ENCODE measurements at places on chromosomes 12 and 14.

GRCh38 chr12:131454418-131455217 lies 256.3 kb upstream of the SFSWAP start:
- no peak overlapping the region for H3K4me3 ChIP-seq
- H3K36me3 ChIP-seq: no peaks in the 10 kb centered on the region
- peaks cover 11% of the 10 kb centered on the region for H3K27me3 ChIP-seq
- H3K4me1 ChIP-seq: no peaks in the 10 kb centered on the region

GRCh38 chr12:49933796-49934195 lies 16.7 kb upstream of the AQP2 start:
- DNase-seq: no peak
- H3K27ac ChIP-seq: no peak overlapping the region

GRCh38 chr12:120760349-120761254 lies 35.0 kb downstream of the ACADS start:
- H3K27ac ChIP-seq: peak overlapping the region; percentile 87
- no peak overlapping the region for H3K4me3 ChIP-seq
- no peaks in the 10 kb centered on the region for H3K36me3 ChIP-seq

- H3K4me1 ChIP-seq: no peaks in the 10 kb centered on the region
- H3K4me3 ChIP-seq: no peak overlapping the region
- no peaks in the 10 kb centered on the region for H3K36me3 ChIP-seq
- H3K27me3 ChIP-seq: no peaks in the 10 kb centered on the region
These were observed 281.1 kb downstream of the AACS start for GRCh38 chr12:125346362-125346761.

GRCh38 chr12:43287706-43288383 lies 264.2 kb downstream of the ADAMTS20 start:
- H3K4me3 ChIP-seq: no peak overlapping the region
- peak overlapping the region; percentile 80 for H3K27ac ChIP-seq
- no peaks in the 10 kb centered on the region for H3K36me3 ChIP-seq
- DNase-seq: peak; percentile 52
- no peaks in the 10 kb centered on the region for H3K27me3 ChIP-seq

- DNase-seq: no peak
- H3K36me3 ChIP-seq: no peaks in the 10 kb centered on the region
- H3K27ac ChIP-seq: no peak overlapping the region
- H3K27me3 ChIP-seq: peaks cover 3% of the 10 kb centered on the region
- no peak overlapping the region for H3K4me3 ChIP-seq
These were observed 267.4 kb downstream of the APAF1 start for GRCh38 chr12:98912401-98912974.

- no peaks in the 10 kb centered on the region for H3K4me1 ChIP-seq
- H3K27me3 ChIP-seq: no peaks in the 10 kb centered on the region
- H3K4me3 ChIP-seq: no peak overlapping the region
- no peak for DNase-seq
These were observed 347.9 kb downstream of the BCAT1 start for GRCh38 chr12:24600996-24601395.

GRCh38 chr12:98968896-98969295 lies 323.8 kb downstream of the APAF1 start:
- DNase-seq: no peak
- no peaks in the 10 kb centered on the region for H3K36me3 ChIP-seq
- no peak overlapping the region for H3K4me3 ChIP-seq
- H3K27ac ChIP-seq: no peak overlapping the region
- H3K27me3 ChIP-seq: no peaks in the 10 kb centered on the region

GRCh38 chr12:32270818-32271710 lies 128.3 kb upstream of the FGD4 start:
- no peaks in the 10 kb centered on the region for H3K36me3 ChIP-seq
- peak overlapping the region; percentile 70 for H3K27ac ChIP-seq
- peaks cover 37% of the 10 kb centered on the region for H3K4me1 ChIP-seq

- H3K27ac ChIP-seq: no peak overlapping the region
- no peaks in the 10 kb centered on the region for H3K27me3 ChIP-seq
- no peak for DNase-seq
- H3K4me1 ChIP-seq: no peaks in the 10 kb centered on the region
- no peak overlapping the region for H3K4me3 ChIP-seq
- H3K36me3 ChIP-seq: no peaks in the 10 kb centered on the region
These were observed 43.6 kb upstream of the KCNH5 start for GRCh38 chr14:63088865-63089264.

DNA sequence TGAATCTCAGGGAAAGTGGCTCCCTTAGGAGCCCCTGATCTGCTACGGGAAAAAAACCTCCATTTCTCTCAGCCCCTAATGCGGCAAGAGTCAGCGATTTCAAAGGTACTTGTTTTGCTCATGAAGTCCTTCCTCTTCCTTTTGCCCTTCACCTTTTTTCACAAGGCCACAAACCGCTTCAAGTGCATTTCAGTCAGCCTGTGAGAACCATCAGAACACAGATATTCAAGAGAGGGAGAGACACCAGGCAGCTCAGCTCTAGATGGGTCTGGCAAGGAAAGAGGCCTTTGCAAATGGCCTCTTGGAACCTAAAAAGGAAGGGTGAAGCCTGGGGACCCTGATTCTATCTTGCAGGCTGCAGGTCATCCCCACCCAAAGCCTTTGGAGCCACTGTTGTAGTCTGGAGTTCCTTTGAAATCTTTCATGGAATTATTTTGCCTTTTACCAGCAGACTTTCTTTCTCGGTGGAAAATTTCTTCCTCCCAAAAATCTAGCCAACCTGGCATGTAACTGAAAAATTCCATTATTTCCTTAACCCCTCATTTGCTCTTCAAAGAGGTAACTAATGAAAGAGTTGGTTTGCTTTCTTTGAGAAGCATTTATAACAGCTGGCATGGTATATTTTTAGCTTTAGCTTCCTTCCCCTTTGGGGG lies 145.0 kb downstream of the SAMD4A start:
- no peak for DNase-seq
- H3K27ac ChIP-seq: no peak overlapping the region
- H3K27me3 ChIP-seq: no peaks in the 10 kb centered on the region
- no peaks in the 10 kb centered on the region for H3K4me1 ChIP-seq
- H3K36me3 ChIP-seq: no peaks in the 10 kb centered on the region

- no peak overlapping the region for H3K27ac ChIP-seq
- no peaks in the 10 kb centered on the region for H3K36me3 ChIP-seq
- H3K4me3 ChIP-seq: no peak overlapping the region
- DNase-seq: no peak
- H3K27me3 ChIP-seq: no peaks in the 10 kb centered on the region
These were observed 22.7 kb downstream of the POLE start for GRCh38 chr12:132664206-132665148.

- no peak overlapping the region for H3K27ac ChIP-seq
- no peaks in the 10 kb centered on the region for H3K36me3 ChIP-seq
- no peaks in the 10 kb centered on the region for H3K27me3 ChIP-seq
- peaks cover 5% of the 10 kb centered on the region for H3K4me1 ChIP-seq
- H3K4me3 ChIP-seq: no peak overlapping the region
- DNase-seq: no peak
These were observed 29.9 kb upstream of the TC2N start for GRCh38 chr14:91897106-91897701.

DNA sequence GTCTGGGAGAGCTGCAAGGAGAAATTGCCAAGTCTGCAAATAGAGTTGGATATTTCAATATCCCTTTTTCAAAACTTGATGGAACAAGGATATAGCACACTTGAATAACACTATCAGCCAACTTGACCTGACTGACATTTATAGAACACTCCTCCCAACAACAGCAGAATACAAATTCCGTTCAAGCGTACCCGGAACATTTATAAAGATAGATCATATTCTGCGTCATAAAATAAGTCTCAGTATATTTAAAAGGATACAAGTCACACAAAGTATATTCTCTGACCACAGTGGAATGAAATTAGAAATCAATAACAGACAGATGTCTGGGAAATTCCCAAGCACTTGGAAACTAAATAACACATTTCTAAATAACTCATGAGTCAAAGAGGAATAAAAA lies 29.0 kb upstream of the MEG3 start:
- no peaks in the 10 kb centered on the region for H3K36me3 ChIP-seq
- no peaks in the 10 kb centered on the region for H3K27me3 ChIP-seq

DNA sequence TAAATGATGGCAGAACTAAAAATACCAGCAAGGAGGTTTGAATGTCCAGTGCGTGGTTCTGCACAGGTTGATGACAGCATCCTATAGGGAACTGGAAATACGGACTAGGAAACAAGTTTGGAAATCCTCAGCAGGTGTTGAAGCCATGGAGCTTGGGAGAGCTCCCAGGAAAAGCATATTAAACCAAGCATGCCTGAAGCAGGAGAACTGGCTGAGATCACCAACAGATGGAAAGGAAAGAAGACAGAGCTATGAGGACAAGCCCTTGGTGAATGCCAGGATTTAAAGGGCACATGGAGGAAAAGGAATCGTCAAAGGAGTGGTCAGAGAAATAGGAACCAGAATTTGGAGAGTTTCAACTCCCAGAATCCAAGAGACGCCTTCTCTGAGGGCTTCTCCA lies 21.2 kb upstream of the ELK3 start:
- no peaks in the 10 kb centered on the region for H3K36me3 ChIP-seq
- no peak overlapping the region for H3K4me3 ChIP-seq
- H3K4me1 ChIP-seq: no peaks in the 10 kb centered on the region
- no peaks in the 10 kb centered on the region for H3K27me3 ChIP-seq
- DNase-seq: no peak

DNA sequence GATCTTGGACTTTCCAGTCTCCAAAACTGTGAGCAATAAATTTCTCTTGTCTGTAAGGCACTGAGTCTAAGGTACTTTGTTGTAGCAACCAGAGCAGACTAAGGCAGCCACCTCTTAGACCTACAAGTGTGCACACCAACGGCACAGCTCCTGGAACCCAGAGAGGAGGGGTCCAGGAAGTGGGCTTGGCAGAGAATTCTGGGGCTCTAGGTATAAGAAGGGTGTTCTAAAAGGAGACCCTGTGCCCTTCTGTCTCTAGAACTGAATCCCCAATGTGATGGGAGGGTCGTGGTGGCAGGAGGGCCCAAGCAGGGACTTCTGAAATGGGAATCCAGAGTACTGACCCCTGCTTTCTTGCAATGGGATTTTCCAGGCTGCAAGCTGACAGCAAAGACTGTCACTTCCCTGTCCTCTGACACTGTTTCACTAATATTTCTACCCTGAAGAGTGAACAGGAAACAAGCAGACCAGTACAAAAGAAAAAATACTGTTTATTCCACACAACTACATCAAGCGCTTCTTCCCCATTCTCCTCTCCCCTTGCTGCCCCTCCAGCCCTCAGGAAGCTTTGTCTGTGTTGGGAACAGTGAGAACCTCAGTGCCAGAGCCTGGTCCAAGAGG lies 13.6 kb upstream of the TFCP2 start:
- H3K27ac ChIP-seq: no peak overlapping the region
- no peaks in the 10 kb centered on the region for H3K36me3 ChIP-seq
- DNase-seq: no peak
- H3K4me3 ChIP-seq: no peak overlapping the region
- H3K4me1 ChIP-seq: no peaks in the 10 kb centered on the region

DNA sequence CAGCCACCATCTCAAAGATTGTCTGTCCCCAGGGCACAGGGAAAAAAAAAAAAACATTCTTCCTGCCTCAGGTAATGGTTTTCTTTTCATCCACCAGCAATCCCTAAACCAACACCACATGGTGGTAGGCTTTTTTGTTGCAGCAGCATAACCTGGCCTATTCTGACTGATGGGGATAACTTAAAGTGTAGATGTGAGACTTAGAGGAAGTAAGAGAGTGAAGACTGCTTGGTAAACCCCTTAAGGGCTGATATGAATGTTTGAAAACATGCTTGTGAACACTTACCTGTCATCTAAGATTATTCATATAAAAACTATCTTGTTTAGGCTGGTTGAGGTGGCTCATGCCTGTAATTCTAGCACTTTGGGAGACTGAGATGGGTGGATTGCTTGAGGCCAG lies 130.2 kb upstream of the RAP1B start:
- no peaks in the 10 kb centered on the region for H3K27me3 ChIP-seq
- no peaks in the 10 kb centered on the region for H3K4me1 ChIP-seq
- no peak overlapping the region for H3K27ac ChIP-seq

GRCh38 chr14:98415766-98416165 lies 856.2 kb downstream of the BCL11B start:
- H3K36me3 ChIP-seq: no peaks in the 10 kb centered on the region
- DNase-seq: no peak
- no peak overlapping the region for H3K4me3 ChIP-seq
- H3K27me3 ChIP-seq: no peaks in the 10 kb centered on the region
- H3K4me1 ChIP-seq: no peaks in the 10 kb centered on the region
- H3K27ac ChIP-seq: no peak overlapping the region

DNA sequence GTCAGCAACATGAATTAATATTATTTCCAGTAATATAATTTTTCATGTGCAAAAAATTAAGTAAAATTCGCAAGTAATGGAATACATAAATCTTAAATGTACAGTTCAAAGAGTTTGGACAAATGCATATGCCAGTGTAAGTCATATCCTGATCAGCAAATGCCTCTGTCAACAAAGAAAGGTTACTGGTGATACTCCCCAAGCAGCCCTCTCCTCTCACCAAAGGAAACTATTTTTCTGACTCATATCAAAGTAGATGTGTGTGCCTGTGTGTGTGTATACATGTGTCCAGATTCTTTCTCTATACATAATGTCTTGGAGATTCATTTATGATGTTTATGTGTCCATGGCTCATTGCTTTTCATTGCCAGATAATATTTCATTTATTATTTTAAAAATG lies 1035.0 kb downstream of the SLC16A7 start:
- no peaks in the 10 kb centered on the region for H3K4me1 ChIP-seq
- DNase-seq: no peak
- no peaks in the 10 kb centered on the region for H3K27me3 ChIP-seq
- H3K27ac ChIP-seq: no peak overlapping the region

- H3K4me1 ChIP-seq: no peaks in the 10 kb centered on the region
- H3K36me3 ChIP-seq: no peaks in the 10 kb centered on the region
- H3K4me3 ChIP-seq: no peak overlapping the region
- no peak overlapping the region for H3K27ac ChIP-seq
- DNase-seq: no peak
These were observed 51.6 kb downstream of the ATP2B1 start for GRCh38 chr12:89657066-89657465.

GRCh38 chr12:110932046-110932445 lies 11.7 kb upstream of the MYL2 start:
- no peaks in the 10 kb centered on the region for H3K36me3 ChIP-seq
- H3K27me3 ChIP-seq: peaks cover 7% of the 10 kb centered on the region
- H3K4me1 ChIP-seq: no peaks in the 10 kb centered on the region

DNA sequence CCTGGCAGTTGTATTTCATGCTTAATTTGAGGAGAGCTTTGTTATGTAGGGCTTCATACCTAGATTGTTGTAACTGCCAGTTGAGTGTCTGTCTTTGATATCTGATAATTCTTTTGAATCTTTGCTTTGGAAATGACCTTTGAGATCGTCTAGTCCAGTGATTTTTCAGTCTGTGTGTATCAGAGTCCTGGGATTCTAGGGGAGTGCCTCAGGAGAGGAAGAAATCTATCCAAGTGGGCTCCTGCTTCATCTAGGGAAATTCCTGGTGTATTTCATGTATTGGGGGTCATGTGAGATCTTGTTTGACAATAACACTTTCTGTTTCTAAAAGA lies 98.6 kb downstream of the FIGNL2 start:
- DNase-seq: no peak
- no peaks in the 10 kb centered on the region for H3K4me1 ChIP-seq
- H3K36me3 ChIP-seq: no peaks in the 10 kb centered on the region
- no peak overlapping the region for H3K4me3 ChIP-seq
- no peaks in the 10 kb centered on the region for H3K27me3 ChIP-seq

Data from hepatocyte (in vitro differentiated cells).